ENCODE measurements at places on chromosomes 2 and 18. TPM values are rescaled to one million over a fixed set of nuclear protein-coding genes. Genes with fewer than 3 reads are reported as not detected.

The GPR55 gene
- total RNA-seq, result 2.9 TPM

The PSMA8 gene
- 1.2 TPM for total RNA-seq

The SLC38A11 gene
- not detected for total RNA-seq

The IL36G gene
- not detected for total RNA-seq

The LIMS3 gene
- total RNA-seq, result 1.6 TPM

The RAB27B gene
- total RNA-seq, result 2.1 TPM

The SPDYA gene
- 1.9 TPM for total RNA-seq

The COLEC12 gene
- not detected for total RNA-seq

The NEURL3 gene
- total RNA-seq, result not detected

The ZNF385B gene
- total RNA-seq, result not detected

The CXCR4 gene
- 270 TPM for total RNA-seq

The CAPG gene
- 180 TPM for total RNA-seq

The FOXI3 gene
- total RNA-seq, result not detected

The FBXO15 gene
- 0.43 TPM for total RNA-seq

The HOXD12 gene
- not detected for total RNA-seq

The CRYGA gene
- total RNA-seq, result not detected

The MAB21L4 gene
- total RNA-seq, result not detected

The CHRND gene
- not detected for total RNA-seq

The CRYGD gene
- total RNA-seq, result not detected

The MEP1B gene
- total RNA-seq, result not detected
